Transverse colon (tissue), 4 donors: ENCODE measurements at places on chromosomes 1 and 21. TPM values are rescaled to one million over a fixed set of nuclear protein-coding genes. Genes with fewer than 3 reads are reported as not detected.

The CR1 gene
- 5.1 TPM for total RNA-seq

GRCh38 chr1:55089683-55090082, 50.3 kb downstream of the PCSK9 start:
- no peaks in the 10 kb centered on the region for H3K36me3 ChIP-seq
- DNase-seq, result no peak
- H3K4me3 ChIP-seq, result no peak overlapping the region
- no peaks in the 10 kb centered on the region for H3K27me3 ChIP-seq
- no peaks in the 10 kb centered on the region for H3K4me1 ChIP-seq

GRCh38 chr21:42568866-42569731, 55.4 kb downstream of the SLC37A1 start:
- H3K36me3 ChIP-seq, result no peaks in the 10 kb centered on the region
- H3K27me3 ChIP-seq, result no peaks in the 10 kb centered on the region
- peak; percentile 6 for DNase-seq
- H3K27ac ChIP-seq, result no peak overlapping the region

GRCh38 chr1:53585129-53585528, 125.9 kb downstream of the DMRTB1 start:
- DNase-seq, result peak; percentile 21
- H3K27me3 ChIP-seq, result no peaks in the 10 kb centered on the region
- H3K36me3 ChIP-seq, result no peaks in the 10 kb centered on the region
- no peak overlapping the region for H3K27ac ChIP-seq
- no peak overlapping the region for H3K4me3 ChIP-seq

DNA sequence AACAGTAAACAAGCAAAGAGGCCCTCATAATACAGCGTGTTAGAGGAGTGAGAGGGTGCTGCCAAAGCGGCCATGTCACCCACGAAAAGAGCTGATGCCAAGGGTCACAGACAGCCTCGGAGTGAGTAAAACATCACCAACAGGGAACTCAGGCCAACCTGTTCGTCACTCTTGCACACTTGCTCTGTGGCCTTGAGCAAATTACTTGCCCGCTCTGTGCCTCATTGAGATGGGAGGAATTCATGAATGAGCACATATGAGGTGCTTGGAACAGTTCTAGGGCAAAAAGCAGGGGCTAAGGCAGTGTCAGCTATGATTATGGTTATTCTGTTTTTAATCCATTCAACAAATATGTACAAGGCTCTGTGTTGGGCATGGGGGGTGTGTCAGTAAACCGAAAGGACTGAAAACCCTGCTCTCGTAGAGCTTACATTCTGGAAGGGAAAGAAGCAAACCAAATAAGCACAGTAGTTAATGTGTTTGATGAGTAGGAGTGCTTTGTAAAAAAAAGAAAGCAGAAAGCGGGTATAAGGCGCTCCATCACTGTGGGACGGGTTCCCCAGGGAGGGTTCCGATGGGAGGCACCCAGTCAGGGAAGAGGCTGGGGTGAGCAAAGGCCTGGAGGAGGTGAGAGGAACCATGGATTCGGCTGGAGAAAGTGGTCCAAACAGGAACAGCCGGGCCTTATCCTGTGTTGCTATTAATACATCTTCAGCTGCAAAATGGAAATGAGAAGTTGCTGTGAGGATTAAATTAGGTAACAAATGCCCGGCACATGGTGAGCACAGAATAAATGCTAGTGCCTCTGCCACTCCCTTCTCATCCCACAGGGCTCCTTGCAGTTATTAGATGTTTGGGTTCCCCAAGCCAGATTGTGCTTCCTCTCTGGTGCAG, 39.5 kb upstream of the RD3 start:
- H3K4me3 ChIP-seq, result no peak overlapping the region
- DNase-seq, result no peak
- no peaks in the 10 kb centered on the region for H3K36me3 ChIP-seq
- no peak overlapping the region for H3K27ac ChIP-seq
- H3K4me1 ChIP-seq, result no peaks in the 10 kb centered on the region
- H3K27me3 ChIP-seq, result no peaks in the 10 kb centered on the region
